NCI-H187 (cell line): ENCODE measurements at places on chromosomes 1 and 21.

GRCh38 chr1:185334182-185334581 lies 17.1 kb upstream of the IVNS1ABP start:
- no peak for DNase-seq

DNA sequence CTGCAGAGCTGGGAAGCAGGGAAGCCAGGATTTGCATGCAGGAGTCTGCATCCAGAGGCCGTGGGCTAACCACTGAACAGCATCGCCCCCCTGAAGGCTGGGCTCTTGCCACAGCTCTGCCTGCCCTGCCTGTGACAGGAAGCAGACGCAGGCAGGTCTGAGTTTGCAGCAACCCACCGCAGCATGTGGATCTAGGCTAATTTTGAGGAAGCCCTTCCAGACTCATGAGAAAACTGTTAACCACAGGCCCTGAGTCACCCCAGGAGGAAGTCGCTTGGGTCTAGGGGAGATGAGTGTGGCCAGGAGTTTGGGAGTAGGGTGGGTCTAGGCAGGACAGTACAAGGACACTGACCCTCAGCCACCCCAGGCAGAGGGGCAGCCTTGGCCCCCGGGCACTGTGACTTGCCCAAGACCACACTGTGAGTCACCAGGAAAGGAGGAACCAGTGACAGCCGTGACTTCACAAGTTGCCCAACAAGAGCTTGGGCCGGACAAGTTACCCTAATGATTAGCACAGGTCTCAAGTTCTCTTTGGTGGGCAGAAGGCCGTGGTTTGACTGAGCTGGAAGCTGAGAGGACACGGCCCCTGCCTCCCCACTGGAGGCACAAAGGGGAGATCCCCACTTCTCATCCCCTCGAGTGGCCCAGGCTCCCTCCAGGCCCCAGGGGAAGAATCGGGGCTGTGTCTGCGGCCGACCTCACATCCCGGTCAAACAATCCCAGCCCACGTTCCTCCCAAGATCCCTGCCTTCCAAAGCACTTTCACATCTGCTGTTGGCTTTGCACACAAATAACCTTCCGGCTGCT lies 826 bp downstream of the LAPTM5 start:
- no peak for DNase-seq

DNA sequence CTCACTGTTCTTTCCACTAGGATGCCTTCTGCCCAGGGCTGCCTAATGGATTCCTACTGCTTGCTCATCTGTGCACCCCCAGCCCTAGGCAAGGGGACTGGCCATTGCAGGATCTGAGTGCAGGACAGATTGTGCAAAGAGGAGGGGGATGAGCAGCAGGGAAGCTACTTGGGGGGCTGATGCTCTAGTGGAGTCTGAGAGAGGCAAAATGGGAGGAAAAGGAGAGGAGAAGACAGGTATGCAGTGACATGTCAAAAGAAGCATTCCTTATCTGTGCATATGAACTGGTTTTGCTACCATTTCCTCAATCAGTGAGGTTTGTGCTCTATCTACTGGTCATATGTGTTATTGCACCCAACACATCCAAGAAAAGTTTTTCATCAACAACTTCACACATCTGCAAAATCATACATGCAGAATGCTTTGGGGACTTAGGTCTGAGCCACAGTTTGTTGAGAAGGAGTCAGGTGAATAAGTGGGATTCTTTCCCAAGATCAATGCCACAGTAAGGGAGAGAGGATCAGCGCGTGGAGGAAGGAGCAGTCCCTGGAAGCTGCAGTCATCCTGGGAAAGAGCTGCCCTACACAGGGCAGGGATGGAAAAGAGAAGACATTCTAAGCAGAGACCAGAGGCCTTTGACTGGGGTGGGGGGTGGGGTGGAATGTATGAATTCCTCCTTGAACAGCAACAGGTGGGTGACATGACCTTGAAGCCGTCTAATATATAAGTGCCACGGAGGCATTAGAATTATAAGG lies 14.4 kb downstream of the SLC5A9 start:
- DNase-seq, result peak; percentile 10

- DNase-seq, result peak; percentile 46
Measured at GRCh38 chr21:42306366-42307035, 8.7 kb downstream of the TFF3 start.

GRCh38 chr1:240030236-240030635 lies 61.4 kb upstream of the FMN2 start:
- DNase-seq, result no peak

DNA sequence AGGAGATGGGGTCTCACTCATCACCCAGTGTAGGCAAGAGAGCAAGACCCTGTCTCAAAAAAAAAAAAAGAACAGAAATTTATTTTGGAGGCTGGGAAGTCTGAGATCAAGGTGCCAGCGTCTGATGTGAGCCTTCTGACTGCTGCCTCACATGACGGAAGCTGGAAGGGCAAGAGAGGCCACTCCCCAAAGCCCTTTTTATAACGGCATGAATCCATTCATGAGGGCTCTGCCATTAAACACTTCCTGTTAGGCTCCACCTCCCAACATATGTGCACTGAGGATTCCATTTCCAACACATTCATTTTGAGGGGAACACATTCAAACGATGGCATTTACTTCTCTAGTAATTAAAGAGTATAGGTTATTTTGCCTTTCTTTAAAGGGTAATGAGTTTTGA lies 50.9 kb upstream of the C1orf198 start:
- DNase-seq, result no peak

DNA sequence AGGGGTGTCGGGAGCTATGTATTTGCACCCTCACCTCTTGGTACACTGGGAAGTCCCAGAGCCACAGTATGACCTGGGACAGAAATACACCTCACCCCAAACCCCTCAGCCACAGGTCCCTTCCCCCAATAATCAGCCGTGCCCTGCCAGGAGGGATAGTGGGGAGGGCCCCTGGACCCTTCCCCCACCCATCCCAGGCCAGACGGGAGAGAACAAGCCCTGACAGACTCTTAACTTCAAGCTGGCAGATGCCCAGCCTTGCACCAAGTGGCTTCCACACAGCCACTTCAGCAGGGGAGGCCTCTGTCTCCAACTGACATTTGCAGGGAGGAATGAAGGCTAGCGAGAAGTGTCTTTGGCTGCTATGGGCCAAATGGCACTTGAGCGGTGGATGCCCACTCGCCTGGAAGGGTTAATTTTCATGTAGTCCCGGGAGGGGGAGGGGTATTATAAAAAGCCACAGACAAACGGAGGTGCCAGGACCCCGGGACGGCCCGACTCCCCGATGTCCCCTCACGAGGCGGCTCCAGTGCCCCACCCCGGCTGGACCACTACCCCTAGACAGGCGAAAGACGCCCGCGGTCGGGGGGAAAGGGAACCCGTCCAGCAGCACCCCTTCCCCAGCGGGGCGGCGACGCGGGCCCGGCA lies 495 bp downstream of the SYNC start:
- peak; percentile 11 for DNase-seq

DNA sequence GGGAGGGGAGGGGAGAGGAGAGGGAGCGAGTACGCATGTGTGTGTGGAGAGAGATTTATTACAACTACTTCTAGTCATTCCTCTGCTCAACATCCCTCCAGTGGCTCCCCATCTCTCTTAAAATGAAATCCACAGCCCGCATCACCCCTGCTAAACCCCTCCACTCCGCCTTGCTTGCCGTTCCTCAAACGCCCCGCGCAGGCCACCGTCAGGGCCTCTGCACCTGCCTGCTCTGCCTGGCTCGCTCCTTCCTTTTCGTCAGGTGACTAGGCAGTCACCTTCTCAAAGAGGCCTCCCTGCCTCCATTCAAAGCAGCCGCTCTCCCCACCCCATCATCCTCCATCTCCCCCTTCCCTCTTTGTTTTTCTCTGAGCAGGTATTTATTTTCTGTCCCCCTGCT lies 29.9 kb downstream of the LRRC38 start:
- no peak for DNase-seq

GRCh38 chr21:45613396-45613795 lies 30.1 kb upstream of the PCBP3 start:
- DNase-seq, result no peak

GRCh38 chr1:228978484-228979324 lies 243.4 kb downstream of the RHOU start:
- DNase-seq, result no peak

- no peak for DNase-seq
Measured at GRCh38 chr1:48022306-48022705, 25.1 kb upstream of the TRABD2B start.

- DNase-seq, result no peak
Measured at GRCh38 chr1:20950679-20951078, 163.6 kb upstream of the HP1BP3 start.

GRCh38 chr1:167510244-167510643 lies 8.1 kb downstream of the CD247 start:
- no peak for DNase-seq

DNA sequence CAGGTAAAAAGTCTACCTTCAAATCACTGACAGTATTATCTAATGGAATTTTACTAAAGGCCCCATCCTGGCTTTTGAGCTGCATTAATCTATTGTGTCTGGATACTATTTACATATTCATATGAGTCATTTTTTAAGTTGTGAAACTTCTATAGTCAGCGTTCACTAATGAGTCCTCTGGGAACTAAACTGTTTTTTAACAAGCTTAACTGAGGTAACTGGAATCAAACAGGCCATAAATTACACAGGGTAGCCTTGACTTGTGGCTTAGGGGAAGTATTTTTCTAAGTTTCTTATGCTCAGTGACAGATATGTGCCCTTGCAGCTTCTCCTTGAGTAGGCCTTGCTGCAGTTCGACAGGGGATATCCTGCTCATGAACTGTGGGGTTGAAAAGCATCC lies 68.8 kb downstream of the JMJD4 start:
- DNase-seq, result no peak

DNA sequence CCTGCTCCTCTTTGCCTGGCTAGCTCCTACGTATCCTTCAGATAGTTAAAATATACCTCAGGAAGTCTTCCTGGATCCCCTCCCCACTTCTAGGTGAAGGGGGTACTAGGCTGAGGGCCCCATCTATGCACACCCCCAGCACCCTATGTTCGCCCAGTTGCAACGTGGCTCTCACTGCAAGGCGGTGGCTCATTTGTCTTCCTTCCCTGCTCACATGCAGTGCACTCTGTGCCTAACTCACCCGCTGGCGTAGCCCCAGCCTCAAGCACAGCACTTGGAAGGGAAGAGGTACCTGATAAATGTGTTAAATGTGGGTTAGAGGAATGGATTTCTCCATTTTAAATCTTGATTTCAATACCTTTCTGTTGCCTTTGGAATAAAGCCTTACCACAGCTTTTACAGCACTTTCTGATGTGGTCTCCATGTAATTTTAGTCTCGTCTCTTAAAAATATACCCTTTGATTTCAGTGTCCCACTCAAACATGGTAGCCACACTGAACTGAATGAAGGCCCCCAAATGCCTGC lies 39.3 kb downstream of the L1TD1 start:
- no peak for DNase-seq

DNA sequence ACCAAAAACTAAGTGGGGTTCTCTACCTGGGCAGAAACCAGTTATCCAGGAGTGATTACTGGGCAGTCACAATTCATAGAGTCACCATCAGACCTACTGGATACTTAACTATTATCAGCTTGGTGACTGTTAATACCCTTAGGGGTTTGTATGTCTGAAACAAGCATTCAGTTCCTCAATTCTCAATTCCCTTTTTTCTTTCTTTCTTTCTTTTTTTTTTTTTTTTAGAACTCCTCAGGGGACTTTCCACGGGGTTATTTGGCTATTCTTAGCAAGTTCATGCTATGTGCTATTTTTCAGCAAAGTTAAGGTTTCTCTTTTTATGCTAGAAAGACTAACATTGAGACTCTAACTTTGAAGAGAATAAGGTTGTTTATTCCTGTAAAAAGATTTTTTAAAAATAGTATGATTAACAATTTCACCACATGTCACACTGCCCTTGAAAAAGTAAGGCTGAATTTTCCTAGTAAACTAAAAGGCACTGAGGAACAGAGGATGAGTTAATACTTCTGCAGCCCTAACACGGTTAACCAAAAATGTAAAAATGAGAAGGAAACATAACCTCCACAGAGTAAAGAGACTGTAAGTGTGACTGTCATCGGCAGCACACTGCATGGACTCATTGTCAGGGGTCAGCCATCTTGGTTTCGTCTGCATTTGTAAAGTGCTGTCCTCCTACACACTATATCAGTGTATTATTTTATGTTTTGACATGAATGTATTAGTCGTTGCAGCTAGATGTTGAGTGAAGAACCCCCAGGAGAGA lies 310.2 kb downstream of the NTNG1 start:
- DNase-seq, result no peak

DNA sequence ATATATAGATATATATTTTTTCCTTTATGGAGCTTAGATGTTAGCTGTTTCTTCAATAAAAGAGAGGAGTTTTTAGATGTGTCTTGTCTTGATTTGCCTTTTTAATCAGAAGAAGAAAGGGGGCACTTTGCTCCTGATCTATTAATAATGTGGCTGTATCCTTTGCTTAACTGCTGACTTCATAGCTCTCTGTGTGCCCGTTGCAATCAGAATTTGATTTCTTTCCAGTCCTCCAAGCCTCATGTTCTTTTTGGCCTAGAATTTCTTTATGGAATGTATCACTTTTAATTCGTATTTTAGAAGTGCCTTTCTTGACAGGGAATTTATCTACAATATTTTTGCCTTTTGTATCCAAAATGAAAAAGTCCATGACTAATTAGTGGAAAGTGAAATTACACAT lies 85.3 kb downstream of the C1orf21 start:
- DNase-seq, result no peak

GRCh38 chr1:107175102-107175909 lies 34.5 kb downstream of the NTNG1 start:
- no peak for DNase-seq

- no peak for DNase-seq
Measured at GRCh38 chr1:173871500-173871899, 3.3 kb downstream of the ZBTB37 start.

DNA sequence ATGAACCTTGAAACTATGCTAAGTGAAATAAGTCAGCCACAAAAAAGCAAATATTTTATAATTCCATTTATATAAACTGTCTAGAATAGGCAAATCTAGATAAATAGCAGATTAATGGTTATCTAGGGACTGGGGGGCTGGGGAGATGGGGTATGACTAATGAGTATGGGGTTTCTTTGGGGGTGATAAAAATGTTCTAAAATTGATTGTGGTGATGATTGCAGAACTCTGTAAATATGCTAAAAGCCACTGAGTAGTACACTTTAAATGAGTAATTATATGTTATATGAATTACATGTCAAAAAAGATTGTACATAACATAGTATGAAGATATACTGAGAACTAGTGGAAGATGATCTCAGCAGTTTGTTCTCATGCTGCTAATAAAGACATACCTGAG lies 675.0 kb downstream of the KIF26B start:
- no peak for DNase-seq
